ENCODE measurements at places on chromosomes 1 and 21.

DNA sequence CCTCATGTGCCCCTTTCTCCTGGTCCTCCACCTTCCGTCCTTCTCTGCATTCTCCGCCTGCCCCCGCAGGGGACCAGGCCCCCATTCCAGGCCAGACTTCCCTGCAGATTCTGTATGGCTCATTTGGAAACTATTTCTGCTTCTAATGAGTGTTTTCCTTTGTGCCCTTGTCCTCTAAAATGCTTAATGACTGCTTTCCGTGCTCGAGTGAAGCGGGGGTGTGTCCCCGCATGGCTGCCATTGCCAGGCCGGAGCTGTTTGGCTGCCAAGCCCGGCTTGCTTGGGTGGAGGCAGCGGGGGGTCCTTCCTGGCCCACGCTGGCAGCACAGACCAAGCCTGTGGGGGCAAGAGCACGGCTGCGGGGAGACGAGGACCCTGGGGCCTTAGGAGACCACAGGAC lies 299.3 kb upstream of the VAMP3 start:
- DNase-seq = no peak

DNA sequence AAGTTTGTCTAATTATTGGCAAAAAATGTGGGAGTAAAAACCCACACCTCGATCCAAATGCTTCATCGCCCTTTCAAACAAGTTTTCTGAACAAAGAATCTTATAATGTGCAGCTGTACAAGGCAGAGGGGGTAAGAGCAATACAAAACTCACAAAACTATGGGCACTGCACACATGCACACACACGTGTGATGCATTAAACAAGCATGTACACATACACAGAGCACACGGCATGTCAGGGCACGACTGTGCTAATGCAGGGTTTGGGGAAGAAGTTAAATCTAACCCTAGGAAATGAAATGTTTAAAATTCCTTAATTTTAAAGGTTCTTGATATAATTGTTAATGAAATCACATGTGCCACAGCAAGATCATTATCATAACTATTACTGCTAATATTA lies 264.0 kb downstream of the SEC16B start:
- no peak for DNase-seq

- no peak for DNase-seq
These were observed 33.3 kb upstream of the KCNE1 start for GRCh38 chr21:34545079-34545884.

DNA sequence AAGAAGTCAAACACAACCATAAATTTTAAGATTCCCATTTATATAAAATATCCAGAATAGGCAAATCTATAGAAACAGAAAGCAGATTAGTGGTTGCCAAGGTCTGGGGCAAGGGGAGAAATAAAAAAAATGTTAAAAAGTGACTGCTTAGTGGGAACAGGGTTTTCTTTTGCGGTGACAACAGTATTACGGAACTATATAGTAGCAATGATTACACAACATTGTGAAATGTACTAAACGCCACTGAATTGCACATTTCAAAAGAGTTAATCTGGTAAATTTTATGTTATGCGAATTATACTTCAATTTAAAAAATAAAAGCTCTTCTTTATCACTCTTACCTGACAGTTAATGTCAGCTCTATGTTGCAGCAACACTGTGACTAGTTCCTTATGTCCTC lies 105.2 kb downstream of the ACBD6 start:
- DNase-seq = no peak

DNA sequence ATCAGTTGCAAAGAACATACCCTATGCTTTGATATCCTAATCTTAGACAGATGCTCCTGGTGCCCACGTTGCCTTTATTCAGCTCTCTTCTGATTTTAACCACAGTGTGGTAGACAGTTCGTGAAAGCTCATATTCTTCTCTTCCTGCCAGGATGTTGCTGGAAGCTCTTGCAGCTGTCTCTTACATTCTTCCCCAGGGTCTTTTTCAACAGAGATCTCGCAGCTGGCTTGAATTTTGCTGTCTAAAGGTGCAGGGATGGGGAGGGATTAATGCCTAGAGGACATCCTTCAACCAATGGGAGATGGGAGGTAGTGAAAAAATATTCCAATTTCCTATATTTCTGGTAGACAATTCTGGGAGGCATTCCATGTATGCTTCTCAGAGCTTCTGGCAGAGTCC lies 150.0 kb upstream of the APP start:
- no peak for DNase-seq

- no peak for DNase-seq
These were observed 98.8 kb downstream of the NOS1AP start for GRCh38 chr1:162168261-162168660.

DNA sequence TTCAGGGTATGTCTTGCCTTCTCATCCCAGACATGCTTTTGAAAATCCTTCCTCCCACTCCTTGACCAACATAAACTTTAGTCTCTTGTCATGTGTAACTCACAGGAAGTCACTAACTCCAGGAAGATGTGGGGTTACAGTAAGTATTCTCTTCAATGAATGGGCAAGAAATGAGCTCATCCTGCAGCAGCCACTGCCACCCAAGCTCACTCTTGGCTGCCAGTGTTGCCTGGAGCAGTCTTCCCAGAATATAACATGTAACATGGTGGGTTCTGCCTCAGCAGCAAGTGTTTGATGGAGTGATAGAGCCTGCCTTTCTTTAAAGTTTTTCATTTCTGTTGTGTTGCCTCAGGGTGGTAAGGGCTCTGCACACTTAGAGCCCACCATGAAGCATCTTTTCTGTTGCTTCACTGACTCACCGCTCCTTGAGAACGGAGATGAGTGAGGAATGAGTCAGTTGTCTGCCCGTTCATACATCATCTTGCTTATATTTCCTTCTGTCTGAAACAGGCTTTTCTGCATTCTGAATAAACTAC lies 187.0 kb downstream of the TPR start:
- no peak for DNase-seq

DNA sequence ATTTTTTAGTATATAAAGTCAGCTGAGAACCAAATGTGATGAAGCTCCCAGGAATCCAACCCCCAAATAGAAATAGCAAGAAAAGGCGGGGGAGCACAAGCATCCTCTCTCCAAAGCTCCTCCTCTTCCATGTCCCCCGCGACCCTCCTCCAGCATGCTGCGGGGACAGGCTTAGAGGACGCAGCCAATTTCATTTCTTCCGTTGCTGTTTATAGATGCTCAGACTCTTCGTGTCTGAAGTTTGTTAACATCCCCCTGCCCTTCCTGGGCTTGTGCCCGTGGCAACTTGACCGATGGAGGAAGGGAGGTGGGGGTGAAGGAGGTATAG lies 754 bp upstream of the NPPA start:
- DNase-seq = no peak

DNA sequence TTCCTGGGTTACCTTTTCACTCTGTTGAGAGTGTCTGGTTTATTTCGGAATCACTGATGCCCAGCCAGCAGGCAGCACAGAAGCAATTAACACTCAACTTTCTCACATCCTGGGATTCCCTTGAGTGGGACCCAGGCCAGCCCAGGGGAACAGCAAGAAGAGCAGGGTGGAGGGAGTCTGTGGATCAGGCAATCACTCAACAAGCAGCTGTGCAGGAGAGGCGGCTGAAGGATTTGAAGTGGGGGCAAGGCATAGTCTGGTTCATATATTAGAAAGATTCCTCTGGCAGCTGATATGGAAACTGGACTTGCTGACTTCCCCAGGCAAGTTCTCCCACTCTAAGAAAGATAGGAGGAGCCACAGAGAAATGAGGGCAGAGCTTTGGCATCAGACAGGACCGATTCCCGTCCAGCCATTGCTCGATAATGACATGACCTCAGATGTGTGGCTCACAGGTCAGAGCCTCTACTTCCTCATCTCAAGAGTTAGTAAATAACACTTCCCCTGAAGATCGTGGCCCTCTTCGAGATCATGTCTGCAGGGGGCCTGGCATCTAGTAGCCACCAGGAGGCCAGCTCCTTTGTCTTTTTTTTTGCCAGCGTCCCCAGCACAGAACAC lies 12.4 kb downstream of the EPHA8 start:
- no peak for DNase-seq

- no peak for DNase-seq
These were observed 25.4 kb downstream of the GNAI3 start for GRCh38 chr1:109573785-109574184.

- no peak for DNase-seq
These were observed 7.3 kb downstream of the WDR26 start for GRCh38 chr1:224427346-224427745.

DNA sequence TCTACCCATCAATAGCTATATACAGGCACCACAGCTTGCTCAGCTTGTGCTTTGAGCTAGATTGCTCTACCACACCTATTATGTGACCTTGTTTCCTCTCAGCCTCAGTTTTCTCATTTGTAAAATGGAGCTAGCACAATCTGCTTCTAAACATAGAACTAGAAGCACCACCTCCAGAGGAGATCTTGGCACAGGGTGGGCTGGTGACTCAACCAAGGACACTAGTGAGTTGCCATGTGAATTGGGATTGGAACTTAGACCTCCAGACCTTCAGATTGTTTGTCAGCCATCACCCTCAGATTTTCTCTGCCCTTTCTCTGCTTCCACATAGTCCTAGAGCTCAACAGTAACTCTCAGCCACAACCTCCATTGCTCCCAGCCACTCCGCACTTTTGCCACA lies 3.0 kb upstream of the MACO1 start:
- no peak for DNase-seq

GRCh38 chr1:202167708-202168415 lies 7.5 kb upstream of the PTPN7 start:
- DNase-seq = no peak

GRCh38 chr1:217847643-217848042 lies 216.5 kb downstream of the SPATA17 start:
- no peak for DNase-seq

DNA sequence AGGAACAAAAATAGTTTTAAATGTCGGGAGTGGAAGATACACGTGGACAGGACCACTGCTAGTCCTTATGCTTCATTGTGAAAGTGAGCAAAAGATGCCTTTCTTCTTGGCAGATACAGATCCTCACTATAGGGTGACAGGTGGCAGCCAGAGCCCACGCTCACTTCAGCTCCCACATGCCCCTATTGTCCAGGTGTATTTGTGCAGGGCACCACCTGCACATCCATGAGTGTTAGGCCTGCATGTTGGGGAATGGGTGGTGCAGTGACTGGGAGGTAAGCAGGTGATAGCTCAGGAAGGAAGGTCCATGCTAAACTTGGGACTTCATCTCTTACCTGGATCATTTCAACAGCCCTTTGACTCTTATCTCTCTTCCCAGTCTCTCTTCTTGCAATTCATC lies 27.4 kb downstream of the SLC5A9 start:
- no peak for DNase-seq

Measured in activated CD4-positive, alpha-beta T cell treated with anti-CD3 and anti-CD28 coated beads, Interleukin-2, amount 50 U/mL, for 48 hours (primary cell).